NCI-H345 (cell line): ENCODE measurements at places on chromosomes 5 and 9.
A peak's percentile ranks its signal among the peaks of the same experiment; 100 is the strongest.

- DNase-seq, result no peak
These were observed 29.1 kb upstream of the AKNA start for GRCh38 chr9:114416906-114417305.

DNA sequence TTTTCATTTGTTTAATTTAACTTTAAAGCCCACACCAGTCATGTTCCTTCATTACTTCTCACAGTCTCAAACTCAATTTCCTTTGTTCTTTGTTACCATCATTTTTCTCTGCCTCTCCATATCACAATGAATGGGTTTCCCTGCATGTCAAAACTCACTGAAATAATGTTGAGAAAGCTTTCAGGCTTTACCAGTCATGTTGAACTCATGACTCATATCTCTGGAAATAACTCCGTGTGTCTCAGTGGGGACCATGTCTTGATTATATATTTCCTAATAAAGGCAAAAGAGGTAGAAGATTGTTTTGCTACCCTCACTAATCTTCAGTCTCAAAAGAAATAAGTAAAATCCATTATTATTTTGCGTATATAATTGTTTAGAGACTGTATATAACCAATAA is 231.2 kb downstream of the CHSY3 start:
- no peak for DNase-seq

DNA sequence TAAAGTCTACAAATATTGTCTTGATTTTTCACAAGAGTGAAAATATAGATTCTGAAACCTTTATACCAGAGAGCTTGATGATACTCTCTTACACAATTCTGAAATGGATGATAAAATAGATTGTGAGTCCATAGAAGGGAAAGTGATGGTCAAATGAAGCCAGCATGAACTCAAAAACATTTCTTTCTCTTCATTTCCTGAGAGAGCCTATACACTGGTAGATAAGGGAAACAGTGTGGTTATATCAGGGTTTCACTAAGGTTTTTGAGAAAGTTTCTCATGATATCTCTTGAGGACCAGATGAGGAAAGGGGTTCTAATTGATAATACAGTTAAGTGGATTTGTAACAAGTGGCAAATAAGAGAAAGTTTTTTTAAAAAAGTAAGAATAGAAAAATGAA is 254.1 kb downstream of the PJA2 start:
- DNase-seq, result no peak

- DNase-seq, result no peak
These were observed 13.8 kb downstream of the LEAP2 start for GRCh38 chr5:132887283-132887682.

- no peak for DNase-seq
These were observed 7.9 kb downstream of the QSOX2 start for GRCh38 chr9:136237486-136238341.

- DNase-seq, result peak; percentile 71
These were observed 26.1 kb upstream of the ANXA2R start for GRCh38 chr5:43065948-43066798.

DNA sequence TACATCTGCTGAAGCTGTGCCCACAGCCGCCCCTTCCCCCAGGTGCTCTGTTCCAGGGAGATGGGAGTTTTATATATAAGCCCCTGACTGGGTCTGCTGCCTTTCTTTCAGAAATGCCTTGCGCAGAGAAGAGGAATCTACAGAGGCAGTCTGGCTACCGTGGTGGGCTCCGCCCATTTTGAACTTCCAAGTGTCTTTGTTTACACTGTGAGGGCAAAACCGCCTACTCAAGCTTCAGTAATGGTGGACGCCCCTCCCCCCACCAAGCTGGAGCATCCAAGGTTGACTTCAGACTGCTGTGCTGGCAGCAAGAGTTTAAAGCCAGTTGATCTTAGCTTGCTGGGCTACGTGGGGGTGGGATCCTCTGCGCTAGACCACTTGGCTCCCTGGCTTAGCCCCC is 41.3 kb downstream of the RANBP17 start:
- DNase-seq, result no peak

DNA sequence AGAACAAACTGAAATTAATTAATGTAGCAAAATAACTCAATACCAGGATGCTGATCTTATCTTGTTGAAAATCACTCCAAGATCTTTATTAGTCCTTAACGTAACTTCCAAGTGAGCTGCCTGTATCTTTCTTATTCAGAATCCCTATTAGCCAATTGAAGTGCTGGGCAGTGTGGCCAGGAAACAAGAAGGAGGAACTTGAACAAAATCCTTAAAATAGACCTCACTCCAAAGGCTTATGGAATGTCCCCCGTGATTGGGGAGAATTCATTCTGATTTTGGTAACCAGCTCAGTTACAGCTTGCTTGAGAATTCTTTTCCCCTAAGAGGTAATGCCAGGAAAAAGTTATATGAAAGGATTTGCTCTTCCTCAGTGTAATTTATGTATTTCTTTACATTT is 171.0 kb downstream of the DEPDC1B start:
- DNase-seq, result no peak

DNA sequence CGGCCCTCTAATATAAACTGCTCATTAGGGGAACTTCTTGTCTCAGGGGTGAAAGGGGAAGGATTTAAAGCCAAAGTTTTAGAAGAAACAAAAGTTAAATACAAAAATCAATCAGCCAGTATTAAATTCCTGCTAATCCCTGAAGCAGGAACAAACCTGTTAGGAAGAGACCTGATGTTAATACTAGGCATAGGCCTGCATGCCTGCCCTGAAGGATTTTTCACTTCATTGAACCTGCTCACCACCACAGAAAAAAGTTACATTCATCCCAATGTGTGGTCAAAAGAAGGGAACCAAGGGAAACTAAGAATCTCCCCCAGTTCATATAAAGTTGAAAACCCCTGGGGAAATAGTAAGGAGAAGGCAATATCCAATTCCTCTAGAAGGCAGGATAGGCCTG is 9.4 kb upstream of the RNF180 start:
- DNase-seq, result no peak

DNA sequence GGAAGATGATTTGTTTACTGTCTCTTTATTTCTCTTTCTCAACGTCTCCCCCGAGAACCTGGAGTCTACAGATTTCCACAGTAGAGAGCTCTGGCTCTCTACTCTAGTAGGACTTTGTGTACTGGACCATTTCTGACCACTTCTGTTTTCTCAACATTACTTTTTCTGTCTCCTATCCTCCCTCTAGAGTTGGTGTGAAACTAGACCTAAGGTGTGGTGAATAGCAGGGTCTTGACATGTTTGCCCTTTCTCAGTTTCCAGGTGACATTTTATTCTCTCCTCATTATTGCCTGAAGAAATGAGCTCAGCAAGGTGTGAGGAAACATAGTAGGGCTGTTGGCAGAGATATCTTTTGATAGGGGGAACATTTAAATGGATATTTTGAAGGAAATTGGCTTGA is 62.1 kb upstream of the IL6ST start:
- no peak for DNase-seq

DNA sequence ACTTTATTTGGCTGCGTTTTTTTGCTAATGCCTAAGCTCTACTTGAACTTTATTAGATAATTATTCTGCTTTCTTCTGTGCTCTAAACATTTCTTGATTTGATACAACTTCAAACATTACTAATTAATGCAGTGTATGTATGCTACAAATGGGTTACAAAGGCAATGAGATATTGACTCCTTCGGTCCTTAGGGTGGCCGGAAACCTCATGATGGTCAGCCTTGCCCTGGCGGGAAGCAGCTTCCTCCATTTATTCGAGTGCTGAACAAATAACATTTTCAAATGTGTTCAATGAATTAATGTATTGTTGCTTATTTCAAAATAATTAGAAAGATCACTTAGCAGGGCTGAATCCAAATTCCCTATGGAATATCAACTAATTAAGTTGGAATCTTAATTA is 3.9 kb upstream of the LNPEP start:
- no peak for DNase-seq

DNA sequence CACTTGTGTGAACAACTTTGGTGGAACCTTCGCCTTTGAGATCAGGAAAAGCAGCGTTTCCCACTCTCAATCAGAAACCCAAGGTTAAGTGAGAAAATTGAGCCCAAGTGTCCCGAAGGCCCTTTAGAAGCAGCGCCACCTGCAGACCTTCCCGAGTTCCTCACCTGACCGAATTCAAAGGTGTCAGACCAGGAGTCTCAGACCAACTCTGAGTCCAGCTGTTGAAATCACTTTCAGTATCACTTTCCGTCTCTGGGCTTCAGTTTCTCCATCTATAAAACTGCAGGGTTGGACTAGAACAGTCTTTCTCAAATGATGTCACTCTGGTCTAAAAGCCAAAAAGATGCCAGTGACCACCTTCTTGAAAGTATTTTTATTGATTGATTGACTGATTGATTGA is 31.7 kb upstream of the GRHPR start:
- no peak for DNase-seq

GRCh38 chr5:172870291-172870714 is 36.3 kb downstream of the ERGIC1 start:
- DNase-seq, result no peak

DNA sequence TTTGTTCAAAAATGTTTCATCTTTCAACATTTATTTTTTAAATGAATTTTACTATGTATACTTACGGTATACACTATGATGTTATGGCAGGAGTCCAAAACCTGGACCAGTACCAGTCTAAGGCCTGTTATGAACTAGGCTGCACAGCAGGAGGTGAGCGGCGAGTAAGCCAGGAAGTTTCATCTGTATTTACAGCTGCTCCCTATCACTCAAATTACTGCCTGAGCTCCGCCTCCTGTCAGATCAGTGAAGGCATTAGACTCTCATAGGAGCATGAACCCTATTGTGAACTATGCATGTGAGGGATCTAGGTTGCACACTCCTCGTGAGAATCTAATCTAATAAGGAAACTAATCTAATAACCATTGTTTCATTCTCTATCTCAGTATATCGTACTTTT is 715.5 kb upstream of the PTPRD start:
- no peak for DNase-seq

DNA sequence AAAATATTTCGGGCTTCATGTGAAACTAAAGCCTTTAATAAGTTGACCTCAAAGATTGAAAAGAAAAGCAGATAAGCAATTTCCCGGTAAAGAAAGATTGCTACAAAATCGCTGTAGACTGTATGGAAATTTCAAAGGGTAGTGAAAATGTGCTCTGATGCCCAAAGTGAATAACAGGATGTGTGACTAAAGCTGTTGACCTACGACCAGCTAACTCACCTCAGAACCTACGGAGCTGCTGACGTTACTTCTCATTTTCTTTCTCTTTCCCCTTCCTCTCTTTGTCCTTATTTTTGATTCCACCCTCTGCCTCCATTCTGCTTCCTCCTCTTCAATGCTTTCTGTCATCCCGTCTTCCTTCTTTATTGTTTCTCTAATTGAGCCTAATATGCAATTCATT is 103.2 kb downstream of the PDE4D start:
- DNase-seq, result no peak

DNA sequence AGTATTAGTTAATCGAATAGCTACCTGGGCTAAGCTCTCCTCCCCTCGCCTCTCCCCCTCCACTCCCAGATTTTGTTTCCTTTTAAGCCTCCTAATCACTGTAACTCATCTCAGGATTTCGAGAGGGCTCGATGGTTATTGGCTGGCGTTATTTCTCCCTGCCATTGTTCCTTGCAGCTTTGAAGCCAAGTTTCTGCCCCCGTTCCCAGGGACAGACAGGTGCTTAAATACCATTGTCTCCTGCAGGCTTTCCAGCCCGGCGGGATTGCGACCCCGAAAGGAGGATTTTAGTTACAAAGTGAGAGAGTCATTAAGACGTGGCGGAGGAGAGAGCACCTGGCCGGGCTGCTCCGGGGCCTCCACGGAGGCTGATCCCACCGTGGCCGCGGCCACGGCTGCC is 46.2 kb downstream of the ASS1 start:
- DNase-seq, result no peak

DNA sequence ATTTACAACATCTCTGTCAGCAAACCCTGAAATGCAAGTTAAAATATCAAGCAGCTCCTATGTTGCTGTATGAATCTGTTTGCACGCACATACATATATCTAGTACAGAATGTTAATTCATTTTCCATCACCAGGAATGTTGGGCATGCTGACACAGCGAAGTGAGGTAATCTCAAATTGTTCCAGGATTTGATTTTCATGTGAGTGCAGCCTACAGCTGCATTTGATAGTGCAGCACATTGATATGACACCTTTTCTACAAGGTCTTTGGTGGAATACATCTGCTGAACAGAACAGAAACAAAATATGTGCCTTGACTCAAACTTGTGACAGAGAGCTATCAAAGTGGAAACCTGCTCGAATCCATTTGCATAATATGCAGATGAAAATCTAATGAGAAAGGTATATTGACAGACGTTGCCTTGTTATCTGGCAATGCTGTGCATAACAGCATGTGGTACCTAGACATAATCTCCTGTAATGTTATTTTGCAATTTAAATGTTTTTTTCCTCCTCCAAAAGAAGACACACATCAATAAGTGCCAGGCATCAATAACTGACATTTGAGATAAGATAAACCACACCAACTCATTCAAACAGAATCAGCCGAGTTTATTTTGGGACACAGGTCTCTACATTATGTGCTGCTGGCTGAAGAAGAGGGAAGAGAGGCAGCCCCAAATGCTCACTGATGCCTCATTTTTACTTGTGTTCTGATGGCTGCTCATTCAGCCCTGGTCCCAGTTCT is 512.2 kb downstream of the ZNF608 start:
- peak; percentile 7 for DNase-seq

DNA sequence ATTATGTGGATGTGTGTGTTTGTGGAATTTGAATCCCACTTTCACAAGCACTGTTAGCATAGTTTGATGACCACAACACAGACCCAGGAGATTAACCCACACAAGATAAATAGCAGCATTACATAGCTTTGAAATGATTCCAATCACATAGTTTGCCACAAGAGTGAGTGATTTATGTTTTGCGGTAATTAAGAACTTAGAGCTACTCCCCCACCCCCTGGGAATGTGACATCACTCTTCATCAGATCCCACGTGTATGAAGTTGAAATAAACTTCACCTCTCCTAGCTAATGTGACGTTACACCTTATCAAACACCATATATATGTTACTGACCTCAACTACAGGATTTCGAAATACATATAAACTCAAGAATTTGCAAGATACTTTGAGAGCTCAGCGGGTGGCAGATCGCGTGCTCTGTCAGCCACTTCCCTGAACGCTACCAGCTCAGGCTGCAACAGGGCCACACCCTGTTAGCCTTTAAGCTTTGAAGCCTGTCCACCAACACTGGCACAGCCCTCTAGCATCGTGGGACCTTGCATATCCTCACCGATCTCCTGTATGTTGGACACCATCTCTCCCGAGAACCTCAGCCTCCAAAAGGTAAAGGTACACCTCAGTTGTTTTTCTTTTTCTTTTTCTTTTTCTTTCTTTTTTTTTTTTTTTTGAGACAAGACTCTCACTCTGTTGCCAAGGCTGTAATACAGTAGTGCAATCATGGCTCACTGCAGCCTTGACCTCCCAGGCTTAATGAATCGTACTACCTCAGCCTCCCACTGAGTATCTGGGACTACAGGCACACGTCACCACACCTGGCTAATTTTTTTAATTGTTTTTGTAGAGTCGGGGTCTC is 1.7 kb upstream of the AGTPBP1 start:
- DNase-seq, result no peak

DNA sequence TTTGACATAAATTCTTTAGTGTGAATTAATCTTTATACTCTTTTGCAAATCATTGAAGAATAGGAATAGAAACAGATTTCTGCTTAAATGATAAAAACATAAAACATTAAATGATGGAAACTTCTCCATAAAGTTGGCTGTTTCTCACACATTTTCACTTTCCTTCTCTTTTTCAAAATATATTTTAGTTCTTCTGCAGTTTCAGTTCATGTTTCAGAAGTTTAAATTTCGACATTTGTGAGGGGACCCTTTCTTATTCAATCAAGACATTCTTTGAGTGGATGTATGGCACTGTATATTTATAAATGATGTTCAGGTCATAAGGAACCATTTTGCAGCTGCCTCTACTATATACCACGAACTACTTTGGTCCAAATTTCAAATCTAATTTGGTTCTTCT is 34.6 kb downstream of the TNFAIP8 start:
- no peak for DNase-seq
